SK-MEL-5 (cell line): ENCODE measurements at places on chromosomes 13 and 19.

GRCh38 chr13:89791971-89792630 is 1555.4 kb upstream of the MIR17HG start:
- no peak for DNase-seq

DNA sequence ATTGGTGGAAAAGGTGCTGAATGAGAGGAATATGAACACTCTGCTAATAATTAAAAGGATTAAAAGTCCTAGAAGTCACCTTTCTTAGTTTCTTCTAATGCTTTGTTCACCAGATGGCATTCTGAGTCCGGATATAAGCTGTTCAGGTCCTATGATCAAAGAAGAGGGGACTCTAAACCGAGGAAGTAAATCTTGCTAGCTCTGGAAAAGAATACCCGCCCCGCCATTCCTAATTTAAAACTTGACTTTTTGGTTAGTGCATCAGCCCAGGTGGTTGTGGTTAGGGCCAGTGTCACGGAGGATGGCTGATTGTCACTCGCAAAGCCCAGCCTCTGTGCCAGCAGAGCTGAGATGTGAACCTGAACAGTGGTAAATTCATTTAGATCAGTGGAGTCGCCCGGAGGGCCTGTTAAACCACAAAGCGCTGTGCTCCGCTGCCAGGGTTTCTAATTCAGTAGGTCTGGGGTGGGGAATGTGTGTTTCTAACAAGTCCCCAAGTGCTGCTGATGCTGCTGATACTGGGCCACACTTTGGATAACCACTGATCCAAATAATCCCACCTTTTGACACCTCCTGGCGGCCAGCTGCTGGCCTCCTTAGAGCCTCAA is 425.4 kb downstream of the DCT start:
- DNase-seq: no peak

DNA sequence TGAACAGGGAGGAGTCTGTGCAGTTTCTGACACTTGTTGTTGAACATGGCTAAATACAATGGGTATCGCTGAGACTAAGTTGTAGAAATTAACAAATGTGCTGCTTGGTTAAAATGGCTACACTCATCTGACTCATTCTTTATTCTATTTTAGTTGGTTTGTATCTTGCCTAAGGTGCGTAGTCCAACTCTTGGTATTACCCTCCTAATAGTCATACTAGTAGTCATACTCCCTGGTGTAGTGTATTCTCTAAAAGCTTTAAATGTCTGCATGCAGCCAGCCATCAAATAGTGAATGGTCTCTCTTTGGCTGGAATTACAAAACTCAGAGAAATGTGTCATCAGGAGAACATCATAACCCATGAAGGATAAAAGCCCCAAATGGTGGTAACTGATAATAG is 16.1 kb downstream of the CEACAM6 start:
- DNase-seq: no peak

- peak; percentile 91 for DNase-seq
These were observed at the start of gene TRMT1 for GRCh38 chr19:13116282-13117175. TSS of gene TRMT1 (minus strand) at chr19:13116740. CDS start at chr19:13116399, 341 bp downstream.
